ENCODE measurements at places on chromosomes 11 and 22.

GRCh38 chr22:48738204-48738980 is 1089.3 kb downstream of the BRD1 start:
- DNase-seq = no peak

GRCh38 chr11:111582163-111582562 is 20.1 kb upstream of the SIK2 start:
- no peak for DNase-seq

GRCh38 chr22:30828187-30829155 is 133.8 kb downstream of the OSBP2 start:
- no peak for DNase-seq

GRCh38 chr11:10688401-10688800 is 5.2 kb downstream of the IRAG1 start:
- no peak for DNase-seq

- DNase-seq = no peak
Measured at GRCh38 chr11:83852012-83852411, 565.8 kb upstream of the CCDC90B start.

DNA sequence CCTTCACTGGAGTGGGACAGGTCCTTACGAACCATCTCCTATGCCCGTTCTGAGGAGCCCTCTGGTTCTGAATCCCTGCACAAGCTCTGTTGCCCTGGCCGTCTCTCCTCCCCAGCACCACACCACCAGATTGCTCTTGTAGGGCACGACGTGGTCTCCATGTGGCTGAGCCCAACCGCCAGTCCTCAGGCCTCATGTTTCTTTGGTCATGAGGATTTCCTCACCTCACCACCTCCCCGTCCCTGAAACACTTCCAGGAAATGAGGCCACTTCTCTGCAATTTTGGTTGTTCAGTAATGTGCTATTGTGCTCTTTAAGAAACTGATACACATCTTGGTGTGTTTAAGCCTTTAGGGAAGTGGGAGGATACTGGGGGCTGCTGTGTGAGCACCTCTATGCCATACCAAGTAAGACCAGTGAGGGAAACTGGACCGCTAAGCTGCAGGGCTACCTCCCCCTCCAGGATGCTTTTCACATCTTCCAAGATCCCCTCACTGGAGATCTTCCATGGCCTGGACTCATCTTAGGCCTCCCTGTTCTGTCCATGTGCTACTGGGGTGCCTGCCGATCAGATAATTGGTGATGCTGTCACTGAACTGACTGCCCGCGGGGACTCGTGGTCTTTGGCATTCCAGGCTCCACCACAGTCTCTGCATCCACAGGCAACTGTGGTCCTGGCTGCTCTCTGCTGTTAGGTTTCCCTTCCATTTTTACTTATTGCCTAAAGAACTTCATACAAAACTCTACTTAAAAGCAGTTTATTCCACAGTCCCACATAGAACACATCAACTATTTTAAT is 21.9 kb downstream of the DRICH1 start:
- DNase-seq = no peak

- no peak for DNase-seq
Measured at GRCh38 chr22:48414651-48415050, 1413.0 kb downstream of the BRD1 start.

DNA sequence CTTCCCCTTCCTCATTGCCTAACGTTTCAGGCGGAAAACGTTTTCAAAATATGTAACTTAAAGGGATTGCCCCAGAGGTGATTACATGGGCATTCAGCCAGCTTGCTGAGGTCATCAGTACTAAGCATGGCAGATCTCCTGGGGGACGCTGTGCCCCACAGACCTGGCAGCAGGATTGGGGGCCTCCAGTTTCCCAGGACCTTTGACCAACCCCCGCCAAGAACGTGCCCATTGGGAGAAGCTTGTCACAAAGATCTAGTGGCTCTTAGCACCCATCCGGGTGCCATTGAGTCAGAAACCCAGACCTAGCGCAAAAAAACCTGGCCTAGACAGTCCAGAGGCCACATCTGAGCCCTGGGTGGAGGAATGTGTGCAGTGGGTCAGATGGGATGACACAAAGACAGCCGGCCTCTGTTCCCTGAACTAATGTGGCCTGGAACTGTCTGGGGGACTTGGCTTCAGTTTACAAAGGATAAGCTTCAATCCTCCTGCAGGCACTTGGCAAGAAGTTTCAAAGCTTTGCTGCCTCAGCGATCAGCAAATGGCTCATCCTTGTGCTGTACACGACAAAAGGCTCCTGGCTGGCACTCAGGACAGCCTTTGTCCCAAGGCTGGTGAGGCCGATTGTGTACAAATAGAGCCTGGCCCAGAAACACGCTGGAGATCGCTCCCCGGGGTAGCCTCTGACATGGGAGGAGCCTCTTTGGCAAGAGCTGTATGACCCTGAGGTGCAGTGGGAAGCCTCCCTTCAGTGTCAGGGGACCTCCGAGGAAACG is 9.5 kb downstream of the C1QTNF6 start:
- no peak for DNase-seq

- DNase-seq = no peak
Measured at GRCh38 chr22:39278040-39278439, 33.3 kb upstream of the PDGFB start.

DNA sequence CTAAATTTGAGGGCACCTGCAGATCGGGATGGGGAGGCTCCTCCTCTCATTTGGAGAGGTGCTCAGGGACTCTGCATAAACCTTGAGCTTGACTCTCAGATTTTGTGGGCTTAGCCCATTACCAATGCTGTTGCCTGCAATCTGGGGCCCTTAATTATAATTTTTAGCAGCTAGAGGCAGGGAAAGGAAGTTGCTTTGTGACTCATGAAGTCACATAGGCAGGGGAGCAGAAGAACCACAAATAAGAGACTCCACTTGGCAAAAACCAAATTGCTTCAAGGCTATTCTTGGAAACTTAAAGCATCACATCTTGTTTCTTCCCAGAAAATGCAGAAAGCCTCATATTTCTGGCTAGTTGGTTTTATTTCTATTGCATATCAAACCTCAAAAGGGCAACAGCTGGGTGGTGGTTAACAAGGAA is 46.9 kb downstream of the MICAL2 start:
- DNase-seq = no peak

- DNase-seq = no peak
Measured at GRCh38 chr22:17774926-17775685, 837 bp upstream of the BID start.

DNA sequence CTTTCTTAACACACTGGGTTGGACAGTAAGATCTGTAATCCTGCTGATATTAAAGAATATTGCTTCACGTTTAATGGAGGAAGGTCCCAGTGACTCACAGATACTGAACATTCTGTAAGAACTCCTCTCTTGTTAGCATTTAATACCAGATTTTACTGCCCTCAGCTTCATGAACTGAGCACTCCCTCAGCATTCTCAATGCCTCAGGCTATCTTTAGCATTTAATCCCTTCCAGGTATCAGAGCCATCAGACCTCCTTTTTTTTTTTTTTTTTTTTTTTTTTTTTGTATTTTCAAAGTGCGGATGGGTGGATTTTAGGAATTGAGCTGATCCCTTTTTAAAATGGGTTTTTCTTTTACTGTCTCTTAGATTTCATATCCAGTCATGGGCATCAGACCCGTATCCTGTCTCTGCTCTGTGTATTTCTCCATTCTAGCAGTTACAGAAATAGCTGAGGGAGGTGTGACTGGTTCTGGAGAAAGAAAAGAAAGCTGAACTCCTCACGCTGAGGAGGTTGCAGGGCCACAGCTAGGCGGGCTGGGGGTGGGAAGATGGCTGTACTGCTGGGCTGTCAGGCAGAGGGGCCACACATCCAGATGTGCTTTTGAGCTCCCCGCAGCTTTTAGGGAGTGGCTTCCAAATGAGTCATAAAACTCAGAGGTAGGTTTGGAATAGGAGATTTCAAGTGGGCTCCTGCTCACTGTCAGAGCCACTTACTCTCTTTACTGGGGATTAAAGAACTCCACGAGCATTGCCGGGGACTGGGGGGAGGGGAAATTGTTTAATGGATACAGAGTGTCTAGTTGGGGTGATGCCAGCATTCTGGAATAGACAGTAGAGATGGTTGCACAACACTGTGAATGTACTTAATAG is 97.0 kb downstream of the SYT9 start:
- DNase-seq = no peak

- no peak for DNase-seq
Measured at GRCh38 chr11:60725592-60725991, 1.1 kb downstream of the MS4A18 start.

GRCh38 chr22:37920126-37920525 is 14.0 kb downstream of the MICALL1 start:
- no peak for DNase-seq

DNA sequence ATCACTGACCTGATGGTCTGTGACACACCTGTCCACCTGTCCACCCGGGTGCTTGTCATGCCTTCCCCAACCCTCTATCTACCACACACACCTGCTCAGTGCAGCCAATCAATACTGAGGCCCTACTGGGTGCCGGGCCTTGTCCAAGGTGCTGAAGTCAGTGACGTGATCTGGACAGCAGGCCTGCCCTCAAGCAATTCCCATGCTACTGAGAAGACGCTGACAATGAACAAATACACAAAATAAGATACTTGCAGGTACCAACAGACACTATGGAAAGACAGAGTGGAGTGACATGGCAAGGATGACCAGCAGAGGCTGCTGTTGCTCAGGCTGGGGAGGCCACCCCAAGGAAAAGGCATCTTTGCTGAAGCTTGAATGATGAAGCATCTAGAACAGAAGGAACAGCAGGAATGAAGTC is 21.2 kb downstream of the PLAAT3 start:
- peak; percentile 13 for DNase-seq

- no peak for DNase-seq
Measured at GRCh38 chr11:3197878-3198528, 20.6 kb downstream of the MRGPRG start.

- DNase-seq = no peak
Measured at GRCh38 chr11:77361184-77361583, 59.7 kb upstream of the GDPD4 start.

- DNase-seq = no peak
Measured at GRCh38 chr22:27769012-27769411, 32.5 kb downstream of the MN1 start.

DNA sequence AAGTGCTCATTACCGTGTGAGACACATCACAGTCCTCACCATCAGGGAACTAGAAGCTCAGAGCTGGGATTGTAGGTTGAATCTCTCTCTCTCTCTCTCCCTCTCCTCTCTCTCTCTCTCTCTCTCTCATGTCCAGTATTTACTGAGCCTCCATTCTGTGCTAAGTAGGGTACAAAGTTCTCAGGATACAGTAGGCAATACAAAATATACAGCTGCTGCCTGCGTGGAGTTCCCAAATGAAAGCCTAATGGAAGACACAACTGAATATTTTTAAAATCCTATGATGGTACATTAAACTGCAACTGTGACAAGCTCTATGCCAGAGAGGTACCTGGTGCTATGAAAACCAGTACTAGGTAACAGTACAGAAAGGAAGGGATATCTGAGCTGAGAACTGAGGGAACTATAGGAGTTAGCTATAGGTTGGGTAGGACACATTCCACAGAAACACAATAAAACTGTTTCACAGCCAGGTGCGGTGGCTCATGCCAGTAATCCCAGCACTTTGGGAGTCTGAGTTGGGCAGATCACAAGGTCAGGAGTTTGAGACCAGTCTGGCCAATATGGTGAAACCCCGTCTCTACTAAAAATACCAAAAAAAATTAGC is 9.6 kb upstream of the PRG2 start:
- DNase-seq = no peak

GRCh38 chr22:47600791-47601625 is 838.6 kb downstream of the TBC1D22A start:
- DNase-seq = no peak

GRCh38 chr11:29641201-29641600 is 375.6 kb downstream of the KCNA4 start:
- DNase-seq = no peak

GRCh38 chr11:47378836-47379170 is 456 bp upstream of the SPI1 start:
- DNase-seq = no peak

DNA sequence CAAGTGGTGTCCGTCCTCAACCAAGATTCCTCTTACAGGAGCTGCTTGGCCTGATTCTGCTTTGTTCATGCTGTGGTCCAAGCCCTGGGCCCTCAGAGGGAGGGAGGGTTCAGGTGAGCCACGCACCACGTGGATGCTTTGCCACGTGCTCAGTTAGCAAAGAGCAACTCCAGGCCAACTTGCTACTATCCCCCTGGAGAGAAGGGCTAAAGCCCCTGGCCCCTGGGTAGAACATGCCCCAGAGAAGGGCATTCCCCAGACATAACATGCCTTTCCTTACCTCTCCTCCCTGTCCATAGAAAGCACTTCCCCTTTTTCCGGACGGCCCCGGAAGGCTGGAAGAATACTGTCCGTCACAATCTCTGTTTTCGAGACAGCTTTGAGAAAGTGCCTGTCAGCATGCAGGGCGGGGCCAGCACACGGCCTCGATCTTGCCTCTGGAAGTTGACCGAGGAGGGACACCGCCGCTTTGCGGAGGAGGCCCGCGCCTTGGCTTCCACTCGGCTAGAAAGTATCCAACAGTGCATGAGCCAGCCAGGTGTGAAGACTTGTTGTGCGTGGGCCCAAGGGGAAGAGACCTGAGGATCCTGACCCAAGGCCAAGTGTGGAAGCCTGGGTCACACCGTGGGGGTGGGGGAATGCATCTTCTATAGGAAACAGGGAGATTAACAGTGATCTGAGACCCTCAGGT is 8.8 kb downstream of the FOXR1 start:
- DNase-seq = no peak

GRCh38 chr22:43002202-43002586 is 12.8 kb downstream of the PACSIN2 start:
- no peak for DNase-seq

DNA sequence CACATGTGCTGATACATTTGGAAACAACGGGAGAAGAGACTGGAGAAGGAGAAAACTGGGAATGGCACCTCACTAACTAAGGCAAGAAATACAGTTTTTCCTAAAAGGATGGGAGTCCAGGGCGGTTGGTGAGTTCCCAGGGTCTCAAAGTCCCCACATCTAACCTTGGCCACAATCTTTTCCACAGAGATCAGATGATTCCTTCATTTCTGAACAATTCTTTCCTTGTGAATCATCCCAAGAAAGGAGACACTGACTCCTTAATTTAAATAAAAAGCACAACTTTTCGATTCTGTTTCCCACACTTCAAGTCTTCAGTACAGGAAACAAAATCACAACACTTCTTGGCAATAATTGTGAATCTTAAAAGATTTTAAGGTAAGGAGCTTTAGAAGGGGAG is 384.7 kb downstream of the DCDC1 start:
- no peak for DNase-seq

DNA sequence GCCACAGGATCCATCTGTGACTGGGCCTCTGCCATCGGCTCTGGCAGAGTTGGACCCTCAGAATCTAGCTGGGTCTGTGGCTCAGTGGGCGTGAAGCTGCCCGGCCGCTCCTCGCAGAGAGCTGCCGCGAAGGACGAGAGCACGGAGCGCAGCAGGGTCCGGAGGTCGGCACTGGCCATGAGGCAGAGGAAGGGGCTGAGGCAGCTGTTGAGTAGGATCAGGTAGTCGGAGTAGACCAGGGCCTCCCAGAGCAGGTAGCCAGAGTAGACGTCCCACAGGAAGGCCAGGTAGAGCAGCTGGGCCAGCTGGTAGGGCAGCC is 912 bp downstream of the GPR152 start:
- no peak for DNase-seq

DNA sequence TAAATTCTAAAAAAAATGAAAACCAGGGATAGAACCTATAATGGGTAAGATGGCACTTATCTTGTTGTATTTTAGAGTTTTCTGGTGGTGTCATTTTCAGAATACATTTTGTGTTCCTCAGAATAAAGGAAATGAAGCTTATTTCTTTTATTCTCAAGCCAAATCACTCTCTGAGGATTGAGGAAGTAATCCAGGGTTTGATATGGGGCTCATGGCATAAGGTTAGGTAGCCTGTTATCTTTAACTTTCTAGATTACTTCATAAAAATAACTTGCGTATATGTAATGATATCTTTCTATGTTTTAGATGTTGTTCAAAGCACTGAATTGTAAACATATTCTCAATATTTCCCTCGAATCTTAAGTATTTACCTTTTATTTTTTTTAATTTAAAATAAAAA is 33.5 kb downstream of the PDE3B start:
- DNase-seq = no peak

All from NCI-H1092 treated with DMSO at 0.1 percent for 48 hours (cell line).